GDM1 (cell line): ENCODE measurements at places on chromosomes 16 and 17.
A peak's percentile ranks its signal among the peaks of the same experiment; 100 is the strongest.

DNA sequence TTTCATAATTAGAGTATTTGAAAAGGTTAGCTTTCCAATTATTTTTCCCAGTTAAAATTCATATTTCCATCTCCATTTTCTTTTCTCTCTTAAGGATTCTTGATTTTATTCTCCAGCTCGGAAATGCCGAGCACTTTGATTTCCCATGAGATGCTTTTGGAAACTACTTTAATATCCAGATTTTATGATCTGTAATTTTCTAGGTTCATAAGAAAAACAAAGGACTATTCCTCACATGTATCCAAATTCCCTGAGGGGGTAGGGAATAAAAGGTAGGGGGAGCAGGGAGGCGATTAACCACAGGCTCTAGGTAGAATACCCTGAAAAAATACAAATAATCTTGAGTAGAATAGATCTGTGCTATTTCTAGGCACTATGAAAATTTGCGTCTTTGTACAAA, 938 bp downstream of the RNF43 start:
- DNase-seq = no peak

- DNase-seq = no peak
Observed at GRCh38 chr17:43897831-43898230, 9.5 kb downstream of the MPP2 start.

DNA sequence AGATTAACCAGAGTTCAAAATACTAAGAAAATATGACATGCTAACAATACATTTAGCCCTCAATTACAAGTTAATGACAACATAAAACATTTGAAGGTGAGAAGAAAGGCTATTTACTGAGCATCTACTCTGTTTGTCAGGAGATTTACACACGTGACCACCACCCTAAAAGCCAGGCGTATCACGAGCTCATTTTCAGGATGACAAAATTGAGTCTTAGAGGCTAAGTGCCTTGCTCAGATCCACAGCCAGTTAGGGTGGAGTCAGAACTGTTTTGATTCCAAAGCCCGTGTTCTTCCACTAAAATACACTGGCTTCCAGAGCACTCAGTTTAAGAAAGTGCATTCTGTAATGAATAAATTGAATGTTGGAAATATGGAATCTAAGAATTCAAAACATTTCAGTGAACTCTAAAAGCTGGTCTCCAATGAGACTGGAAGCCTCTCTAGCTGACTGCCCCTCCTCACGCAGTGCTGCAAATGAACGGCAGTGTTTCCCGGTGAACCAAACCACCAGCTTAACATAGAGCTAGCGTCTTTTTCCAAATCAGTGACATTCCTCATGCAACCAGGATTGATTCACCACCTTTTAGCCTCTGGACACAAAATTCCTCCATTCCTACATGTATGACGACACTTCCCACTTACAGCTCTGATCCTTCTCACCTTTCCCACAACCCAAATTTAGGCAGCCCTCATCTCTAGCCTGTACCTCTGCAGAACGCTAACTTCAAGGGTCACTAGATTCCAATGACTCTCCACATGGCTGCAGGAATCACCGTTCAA, 5.9 kb downstream of the ZDHHC7 start:
- DNase-seq = no peak

- DNase-seq = no peak
Observed at GRCh38 chr17:42060231-42060630, 9.8 kb upstream of the C17orf113 start.

DNA sequence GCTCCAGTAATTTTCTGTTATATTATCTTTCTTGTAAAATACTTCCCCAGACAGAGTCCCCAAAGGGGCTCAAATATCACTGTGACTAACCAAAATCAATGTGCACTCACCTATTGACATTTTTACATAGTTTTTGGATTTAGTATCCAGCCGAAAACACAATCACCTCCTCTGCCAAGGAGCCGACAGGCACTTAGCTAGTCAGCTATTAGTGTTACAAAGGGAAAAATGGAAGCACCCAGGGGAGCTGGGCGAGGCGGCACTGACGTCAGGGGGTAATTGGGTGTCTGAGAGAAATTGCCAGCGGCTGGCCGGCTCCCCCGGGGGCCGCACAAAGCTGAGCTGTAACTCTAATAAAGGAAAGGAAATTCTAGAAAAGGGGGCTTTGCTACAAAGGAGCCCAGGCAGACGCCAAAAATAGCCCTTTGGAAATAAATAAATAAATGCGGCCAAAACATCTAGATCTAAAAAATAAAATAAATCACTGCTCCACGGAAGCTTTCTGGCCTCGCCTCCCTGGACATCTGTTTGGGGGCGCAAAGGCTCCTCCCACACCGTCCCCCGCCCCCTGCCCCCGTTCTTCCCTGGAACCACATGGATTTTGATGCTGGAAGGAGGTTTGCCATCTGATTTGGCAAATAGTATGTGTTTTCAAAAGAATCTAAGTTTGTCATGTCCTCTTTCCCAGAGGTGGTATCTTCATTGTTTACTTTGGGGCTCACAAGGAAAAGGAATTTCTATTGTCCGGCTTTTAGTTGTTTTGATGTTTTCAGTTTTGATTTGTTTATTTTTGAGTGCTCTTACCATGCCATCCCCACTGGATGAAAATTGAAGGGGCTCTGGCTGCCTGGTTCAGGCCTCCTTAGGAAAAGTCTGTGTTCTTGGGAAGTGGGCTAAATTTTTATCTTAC, 156.7 kb downstream of the ZNF423 start:
- DNase-seq = no peak

DNA sequence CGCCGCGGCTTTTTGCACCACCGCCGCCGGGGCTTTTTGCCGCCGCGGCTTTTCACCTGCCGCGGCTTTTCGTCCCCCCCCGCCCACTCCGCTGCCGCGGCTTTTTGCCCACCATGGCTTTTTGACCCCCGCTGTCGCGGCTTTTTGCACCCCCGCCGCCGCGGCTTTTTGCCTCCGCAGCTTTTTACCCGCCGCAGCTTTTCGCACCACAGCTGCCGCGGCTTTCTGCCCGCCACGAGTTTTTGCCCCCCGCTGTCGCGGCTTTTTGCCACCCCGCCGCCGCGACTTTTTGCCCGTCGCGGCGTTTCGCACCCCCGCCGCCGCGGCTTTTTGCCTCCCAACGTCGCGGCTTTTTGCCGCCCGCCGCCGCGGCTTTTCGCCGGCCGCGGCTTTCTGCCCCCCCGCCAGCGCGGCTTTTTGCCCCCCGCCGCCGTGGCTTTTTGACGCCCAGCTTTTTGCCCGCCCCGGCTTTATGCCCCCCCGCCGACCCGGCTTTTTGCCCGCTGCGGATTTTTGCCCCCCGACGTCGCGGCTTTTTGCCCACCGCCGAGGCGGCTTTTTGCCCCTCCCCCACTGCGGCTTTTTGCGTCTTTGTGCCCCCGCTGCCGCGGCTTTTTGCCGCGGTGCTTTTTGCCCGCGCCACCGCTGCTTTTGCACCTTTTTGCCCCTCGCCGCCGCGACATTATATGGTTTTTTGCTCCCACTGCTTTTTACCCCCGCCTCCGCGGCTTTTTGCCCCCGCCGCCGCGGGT, 1343.6 kb downstream of the TP53TG3F start:
- no peak for DNase-seq

GRCh38 chr17:77306048-77306789, 165.4 kb downstream of the SEC14L1 start:
- no peak for DNase-seq

- DNase-seq = peak; percentile 69
Observed at GRCh38 chr17:32609085-32609484, 122.3 kb downstream of the CDK5R1 start.
